Left lung (tissue), 14 donors: ENCODE measurements at places on chromosomes 13 and 19. TPM values are rescaled to one million over a fixed set of nuclear protein-coding genes. Genes with fewer than 3 reads are reported as not detected.

- no peak for DNase-seq
- H3K27ac ChIP-seq = no peak overlapping the region
- H3K4me1 ChIP-seq = no peaks in the 10 kb centered on the region
- H3K27me3 ChIP-seq = no peaks in the 10 kb centered on the region
- H3K4me3 ChIP-seq = no peak overlapping the region
Observed at GRCh38 chr13:57933606-57934005, 302.1 kb downstream of the PCDH17 start.

Gene IGFL1
- total RNA-seq = not detected

- no peak overlapping the region for H3K4me3 ChIP-seq
- no peak overlapping the region for H3K27ac ChIP-seq
- peaks cover 11% of the 10 kb centered on the region for H3K27me3 ChIP-seq
Observed at GRCh38 chr19:3945838-3946237, 13.0 kb downstream of the NMRK2 start.

DNA sequence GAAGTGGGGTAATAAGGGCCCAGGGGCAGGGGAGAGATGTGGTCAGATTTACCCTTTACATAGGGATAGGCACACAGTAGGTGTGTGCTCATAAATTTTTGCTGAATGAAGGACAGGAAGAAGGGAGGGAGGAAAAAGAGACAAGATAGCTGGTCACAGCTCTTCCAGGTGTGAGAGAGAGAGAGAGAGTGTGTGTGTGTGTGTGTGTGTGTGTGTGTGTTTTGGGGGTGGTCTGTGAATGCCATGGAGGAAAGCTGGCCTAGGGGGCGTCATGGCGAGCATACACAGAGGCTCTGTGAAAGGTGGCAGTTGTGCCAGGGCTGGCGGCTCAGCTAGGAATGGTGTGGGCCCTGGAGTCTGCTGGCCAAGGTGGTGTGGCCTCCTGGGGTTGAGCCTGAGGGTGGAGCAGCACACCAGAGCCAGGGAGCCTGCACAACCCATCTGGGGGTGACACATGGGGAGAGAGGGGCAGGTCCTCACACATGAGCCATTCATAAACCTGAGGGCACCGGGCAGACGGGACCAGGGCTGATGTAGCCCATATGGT is 6.0 kb upstream of the PRX start:
- H3K4me1 ChIP-seq = peaks cover 91% of the 10 kb centered on the region
- no peaks in the 10 kb centered on the region for H3K27me3 ChIP-seq
- no peak for DNase-seq
- no peaks in the 10 kb centered on the region for H3K36me3 ChIP-seq
- peak overlapping the region; percentile 98 for H3K27ac ChIP-seq

GRCh38 chr13:100234006-100234405 is 145.1 kb downstream of the PCCA start:
- H3K27ac ChIP-seq = no peak overlapping the region
- H3K27me3 ChIP-seq = no peaks in the 10 kb centered on the region
- no peaks in the 10 kb centered on the region for H3K4me1 ChIP-seq
- no peak for DNase-seq

GRCh38 chr13:78701383-78701782 is 42.4 kb upstream of the OBI1 start:
- H3K27ac ChIP-seq = no peak overlapping the region
- H3K4me1 ChIP-seq = no peaks in the 10 kb centered on the region
- DNase-seq = no peak
- no peaks in the 10 kb centered on the region for H3K27me3 ChIP-seq
- no peaks in the 10 kb centered on the region for H3K36me3 ChIP-seq
- H3K4me3 ChIP-seq = no peak overlapping the region

Gene KLF1
- total RNA-seq = not detected

Gene KIR3DL1
- 0.76 TPM for total RNA-seq

DNA sequence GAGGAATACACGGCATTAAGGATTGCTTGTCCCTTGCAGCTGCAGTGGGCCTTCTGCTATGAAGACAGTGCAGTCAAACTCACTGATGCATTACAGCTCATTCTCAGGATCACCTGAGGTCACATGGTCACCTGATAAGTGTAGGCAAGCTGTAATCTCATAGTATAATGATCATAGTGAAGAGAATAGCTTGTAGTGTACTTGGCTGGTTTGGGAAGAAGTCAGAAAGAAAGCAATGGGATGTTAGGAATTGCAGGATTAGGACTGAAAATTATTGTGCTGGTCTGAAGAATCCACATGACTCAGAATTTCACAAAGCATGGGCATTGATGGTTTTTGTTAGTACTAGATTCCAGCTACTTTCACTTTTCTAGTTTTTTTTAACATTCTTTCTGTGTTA is 76.7 kb downstream of the MBNL2 start:
- no peak for DNase-seq
- H3K27me3 ChIP-seq = no peaks in the 10 kb centered on the region
- peaks cover 3% of the 10 kb centered on the region for H3K4me1 ChIP-seq
- H3K4me3 ChIP-seq = no peak overlapping the region
- no peaks in the 10 kb centered on the region for H3K36me3 ChIP-seq
